Right forelimb (tissue), 1 donor: ENCODE measurements at places on chromosomes 12 and 14.

- DNase-seq, result no peak
Measured at GRCh38 chr14:63642229-63642611, 549 bp upstream of the WDR89 start.

- DNase-seq, result no peak
Measured at GRCh38 chr12:89235189-89235993, 116.9 kb downstream of the DUSP6 start.

DNA sequence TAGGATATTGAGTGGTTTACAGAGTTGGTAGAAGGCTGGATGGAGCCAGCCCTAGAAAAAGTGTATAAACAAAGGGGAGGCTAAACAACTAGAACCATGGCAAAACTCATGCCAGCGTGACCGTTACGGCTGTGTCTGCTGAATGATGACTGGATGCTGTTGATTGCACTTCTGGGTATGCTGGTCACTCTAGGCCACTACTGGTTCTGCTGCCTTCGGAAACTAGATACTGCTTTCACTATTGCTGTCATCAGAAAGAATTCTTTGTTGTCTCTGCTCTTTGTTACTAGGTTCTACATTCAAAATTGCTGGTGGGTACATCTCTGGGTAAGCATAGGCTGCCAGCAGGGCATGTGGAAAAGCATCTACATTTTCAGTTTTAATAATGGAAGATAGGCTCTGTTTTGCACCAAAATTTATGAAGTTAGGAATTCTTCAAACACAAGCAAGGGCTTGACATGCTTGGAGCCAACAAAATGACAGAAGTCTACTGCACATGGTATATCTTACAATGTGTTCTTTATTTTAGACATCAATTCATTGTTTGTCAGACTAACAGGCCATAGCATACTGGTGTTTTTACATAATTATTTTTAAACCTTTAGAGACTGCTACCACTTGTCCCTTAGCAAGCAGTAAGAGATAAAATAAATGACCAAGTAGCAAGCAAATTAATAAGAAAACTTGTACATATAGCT is 15.4 kb downstream of the MON2 start:
- no peak for DNase-seq

- no peak for DNase-seq
Measured at GRCh38 chr14:50967790-50968189, 23.5 kb upstream of the PYGL start.

DNA sequence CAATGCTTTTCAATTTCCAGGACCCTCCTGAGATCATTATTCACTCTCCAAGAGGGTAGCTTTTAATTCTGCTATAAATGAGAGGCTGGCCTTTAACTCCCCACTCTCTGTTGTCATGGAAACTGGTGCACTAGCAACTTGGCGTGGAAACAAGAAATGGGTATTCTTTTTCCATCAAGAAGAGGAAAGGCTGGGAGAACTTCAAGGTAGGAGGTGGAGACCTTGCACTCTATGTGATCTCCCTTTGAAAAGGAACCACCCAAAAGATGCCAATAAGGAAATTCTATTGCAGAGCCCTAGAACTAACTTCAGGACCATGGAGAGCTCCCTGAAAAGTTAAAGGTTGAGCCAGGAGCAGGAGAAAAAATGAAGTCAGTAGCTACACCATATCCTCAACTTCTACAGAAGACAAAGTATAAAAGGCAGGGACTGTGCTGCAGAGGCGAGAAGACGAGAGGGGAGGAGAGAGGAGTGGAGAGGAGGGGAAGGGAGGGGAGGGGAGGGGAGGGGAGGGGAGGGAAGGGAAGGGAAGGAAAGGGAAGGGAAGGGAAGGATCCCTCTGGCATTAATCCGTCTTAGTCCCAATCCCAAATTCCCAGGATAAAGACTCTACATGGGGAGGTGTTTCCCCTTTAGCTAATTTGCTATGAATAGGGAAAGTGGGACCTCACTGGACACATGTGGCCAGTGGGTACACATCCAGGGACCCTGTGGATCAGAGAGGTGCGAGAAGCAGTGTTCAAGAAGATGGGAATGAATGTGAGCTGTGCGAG is 46.7 kb upstream of the FICD start:
- no peak for DNase-seq

GRCh38 chr12:127570793-127571360 is 696.1 kb upstream of the TMEM132C start:
- DNase-seq, result no peak

- DNase-seq, result no peak
Measured at GRCh38 chr12:107539196-107539939, 146.2 kb upstream of the PWP1 start.
